ENCODE measurements at places on chromosomes 3 and 15. TPM values are rescaled to one million over a fixed set of nuclear protein-coding genes. Genes with fewer than 3 reads are reported as not detected.

ZKSCAN7 gene
- total RNA-seq, result 4.9 TPM

GCNT3 gene
- not detected for total RNA-seq

GOLGA6L6 gene
- not detected for total RNA-seq

MYRIP gene
- not detected for total RNA-seq

CHRD gene
- 10.7 TPM for total RNA-seq

AP3B2 gene
- total RNA-seq, result not detected

TIMP4 gene
- total RNA-seq, result 21.3 TPM

TTLL13 gene
- not detected for total RNA-seq

MYLK gene
- 180 TPM for total RNA-seq

AZI2 gene
- total RNA-seq, result 75.2 TPM

CCR8 gene
- total RNA-seq, result not detected

TGM4 gene
- not detected for total RNA-seq

IL12A gene
- total RNA-seq, result 1.7 TPM

ANKRD63 gene
- not detected for total RNA-seq

CYP1A2 gene
- total RNA-seq, result not detected

RTP4 gene
- total RNA-seq, result 2.9 TPM

RNF111 gene
- total RNA-seq, result 8.6 TPM

IGSF11 gene
- total RNA-seq, result under 0.01 TPM

IGF2BP2 gene
- 147 TPM for total RNA-seq
